Hematopoietic multipotent progenitor cell (in vitro differentiated cells): ENCODE measurements at places on chromosomes 7 and 10.

DNA sequence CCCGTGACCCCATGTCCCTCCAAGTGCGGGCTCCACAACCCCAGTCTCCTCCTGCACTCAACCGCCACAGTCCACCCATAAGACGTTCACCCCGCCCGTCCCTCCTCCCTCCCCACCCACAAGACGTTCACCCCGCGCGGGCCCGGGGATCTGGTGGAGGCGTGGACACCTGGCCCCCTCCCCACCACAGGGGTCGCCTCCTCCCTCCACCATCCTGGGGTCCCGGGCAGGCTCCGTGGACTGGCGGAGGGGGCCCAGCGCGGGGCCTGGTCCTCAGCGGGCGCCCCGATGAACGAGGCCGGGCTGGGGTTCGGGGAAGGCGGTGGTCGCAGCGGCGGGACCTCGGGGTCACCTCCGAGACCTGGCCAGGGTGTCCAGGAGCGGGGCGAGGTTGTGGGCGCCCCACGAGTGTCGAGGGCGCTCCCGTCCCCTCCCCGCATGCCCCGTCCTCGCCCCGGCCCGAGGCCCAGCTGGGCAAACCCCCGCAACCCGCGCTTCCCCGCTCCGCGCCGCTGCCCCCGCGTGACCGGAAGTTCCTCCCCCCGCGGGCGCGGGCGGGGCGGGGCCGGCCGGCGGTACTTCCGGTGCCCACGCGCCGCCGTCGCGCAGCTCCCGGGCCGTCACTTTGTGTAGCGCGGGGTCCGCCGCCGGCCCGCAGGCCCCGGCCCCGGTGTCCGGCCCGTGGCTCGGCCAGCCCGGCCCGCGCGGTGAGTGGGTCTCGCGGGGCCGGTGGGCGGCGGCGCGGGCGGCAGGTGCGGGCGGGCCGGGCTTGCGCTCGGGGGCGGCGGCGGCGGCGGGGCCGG is at the start of gene ZNF316:
Gene ZNF316 (plus strand): TSS at position 578 of the 803 bp plus-strand sequence. CDS start 5,092 bp downstream, outside the sequence.
- DNase-seq = no peak

DNA sequence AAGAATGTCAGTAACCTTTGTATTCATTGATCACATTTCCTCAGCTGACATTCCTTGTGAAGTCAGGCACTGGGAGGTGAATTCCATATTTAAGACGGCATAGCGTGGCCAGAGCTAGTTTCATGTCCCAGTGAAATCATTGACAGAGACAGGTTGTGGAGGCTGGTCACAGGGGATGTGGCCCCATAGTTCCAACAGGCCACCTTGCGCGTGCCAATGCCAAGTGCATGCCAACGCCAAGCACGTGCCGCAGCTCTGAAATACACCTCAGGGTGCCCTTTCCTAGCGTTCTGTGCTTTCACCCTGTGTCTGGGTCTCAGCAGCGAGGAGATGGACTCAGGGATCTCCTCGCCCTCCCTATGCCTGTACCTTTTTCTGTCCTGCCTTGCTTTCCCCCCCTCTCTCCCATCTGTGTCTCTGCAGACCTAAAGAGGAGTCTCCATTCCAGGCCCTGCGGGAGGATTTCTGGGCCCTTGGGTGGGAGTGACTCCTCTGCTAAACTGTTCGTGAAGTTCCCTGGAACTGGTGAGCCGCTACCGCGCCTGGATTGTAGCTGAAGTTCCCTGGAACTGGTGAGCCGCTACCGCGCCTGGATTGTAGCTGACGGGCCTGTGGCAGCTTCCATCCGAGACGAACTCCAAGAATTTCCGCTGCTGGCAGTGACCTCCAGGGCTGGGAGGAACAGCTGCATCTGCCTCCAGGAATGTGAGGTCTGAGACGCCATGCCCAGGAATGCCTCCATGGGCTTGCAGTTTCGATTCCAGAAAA is 19.7 kb downstream of the AQP1 start:
- DNase-seq = no peak

- no peak for DNase-seq
Observed at GRCh38 chr10:118977022-118977599, 52.4 kb upstream of the NANOS1 start.

DNA sequence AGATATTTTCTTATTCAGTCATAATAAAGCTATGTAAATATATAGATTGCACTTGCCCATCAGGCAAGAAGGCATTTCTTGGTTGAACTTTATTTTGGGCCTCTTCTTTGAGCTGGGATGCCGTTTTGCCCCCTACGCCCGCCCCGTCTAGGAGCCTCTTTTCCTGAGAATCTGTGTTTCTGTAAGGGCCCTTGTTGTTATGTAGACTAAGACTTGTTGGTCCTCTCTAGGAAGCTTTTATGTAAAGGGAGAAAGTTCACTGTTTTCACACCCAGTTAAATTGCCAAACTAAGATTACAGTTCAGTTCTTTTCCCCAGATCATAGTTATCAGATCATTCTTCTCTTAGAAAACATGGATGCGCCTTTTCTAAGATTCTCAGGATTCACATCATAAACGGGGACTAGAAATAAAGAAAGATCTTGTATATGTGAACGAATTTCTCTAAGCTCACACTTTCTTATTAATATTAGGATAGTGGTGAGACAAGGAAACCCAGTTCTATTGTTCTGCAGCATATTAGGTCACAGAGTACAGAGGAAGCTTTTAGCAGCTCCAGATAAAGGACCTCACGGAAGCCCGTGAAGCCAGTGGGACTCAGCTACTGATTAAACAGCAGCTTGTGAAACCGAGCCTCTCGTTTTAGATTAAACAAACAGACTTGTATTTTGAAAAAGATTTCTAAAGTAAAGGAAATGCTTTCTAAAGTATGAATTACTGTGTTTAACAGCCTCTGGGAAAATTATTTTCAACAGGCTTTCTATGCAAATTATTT is 3.8 kb downstream of the LMTK2 start:
- no peak for DNase-seq

DNA sequence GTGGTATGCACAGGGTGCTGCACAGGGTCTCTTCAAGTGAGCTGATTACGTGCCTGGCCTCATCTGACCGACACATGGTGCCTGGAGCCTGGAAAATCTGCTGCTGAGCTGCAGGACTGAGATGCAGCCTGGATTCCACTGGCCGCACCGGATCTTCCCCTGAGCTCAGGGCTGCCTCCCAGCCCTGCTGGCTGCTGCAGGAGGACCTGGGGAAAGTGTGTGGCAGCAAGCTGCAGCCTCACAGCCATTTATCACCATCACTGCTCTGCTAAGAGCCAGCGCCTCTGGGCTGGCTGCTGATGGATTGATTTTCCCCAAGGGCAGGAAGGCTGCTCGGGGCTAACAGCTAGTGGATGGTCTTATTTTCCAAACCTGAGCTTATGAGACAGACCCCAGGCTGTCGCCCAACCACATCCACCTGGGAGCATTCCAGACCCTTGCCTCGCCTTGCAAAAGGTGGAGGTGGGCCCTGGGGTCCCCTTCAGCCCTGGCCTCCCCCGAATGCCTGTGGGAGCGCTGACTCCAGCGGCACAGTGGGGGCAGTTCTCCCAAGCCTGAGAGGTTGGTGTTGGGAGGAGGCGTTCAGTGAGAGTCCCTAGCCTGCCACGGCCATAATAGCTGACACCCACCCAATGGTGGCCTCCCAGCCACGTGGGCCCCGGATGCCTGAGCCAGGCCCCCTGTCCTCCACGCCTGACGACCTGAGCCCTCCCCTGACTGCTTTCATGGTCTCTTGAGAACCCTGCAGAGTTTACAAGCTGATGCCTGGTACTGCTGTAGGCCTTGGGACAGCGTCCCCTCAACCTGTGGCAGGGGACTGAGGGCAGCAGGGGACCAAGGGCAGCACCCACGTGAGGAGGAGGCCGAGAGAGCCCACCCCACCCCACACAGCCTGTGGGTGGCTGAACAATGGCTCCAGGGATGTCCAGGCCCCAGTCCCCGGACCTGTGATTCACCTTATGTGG is 38.2 kb downstream of the STK32C start:
- DNase-seq = no peak

DNA sequence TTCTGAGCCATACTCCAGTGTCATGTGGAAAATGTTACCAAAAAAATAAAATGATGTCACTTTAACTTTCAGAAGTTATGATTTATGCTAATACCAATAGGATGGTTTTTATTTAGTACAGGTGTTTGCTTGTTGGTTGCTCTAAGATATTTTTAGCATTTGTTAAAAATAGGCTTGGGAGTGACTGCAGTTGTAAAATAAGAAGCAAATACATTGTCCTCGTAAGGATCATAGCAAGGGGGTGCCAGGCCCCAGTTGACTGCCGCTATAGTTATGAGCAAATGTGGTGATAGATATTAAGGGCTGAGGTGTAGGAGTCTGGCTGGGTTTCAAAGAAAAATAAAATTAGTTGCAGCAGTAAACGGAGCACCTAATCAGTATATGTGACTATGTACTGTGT is 354.4 kb upstream of the BMPER start:
- DNase-seq = no peak

DNA sequence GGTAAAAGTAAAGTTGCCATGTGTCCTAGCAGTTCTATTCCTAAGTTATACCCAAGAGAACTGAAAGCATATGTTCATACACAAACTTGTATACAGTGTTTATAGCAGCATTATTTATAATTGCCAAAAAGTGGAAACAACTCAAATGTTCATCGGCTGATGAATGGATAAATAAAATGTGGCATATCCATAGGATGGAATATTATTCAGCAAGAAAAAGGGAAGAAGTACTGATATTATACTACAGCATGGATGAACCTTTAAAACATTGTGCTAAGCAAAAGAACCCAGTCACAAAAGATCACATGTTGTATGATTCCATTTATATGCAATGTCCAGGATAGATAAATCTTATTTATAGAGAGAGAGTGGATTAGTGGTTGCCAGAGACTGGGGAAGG is 68.9 kb downstream of the NRF1 start:
- DNase-seq = no peak

- peak; percentile 26 for DNase-seq
Observed at GRCh38 chr10:13440185-13441061, 88.4 kb downstream of the BEND7 start.

DNA sequence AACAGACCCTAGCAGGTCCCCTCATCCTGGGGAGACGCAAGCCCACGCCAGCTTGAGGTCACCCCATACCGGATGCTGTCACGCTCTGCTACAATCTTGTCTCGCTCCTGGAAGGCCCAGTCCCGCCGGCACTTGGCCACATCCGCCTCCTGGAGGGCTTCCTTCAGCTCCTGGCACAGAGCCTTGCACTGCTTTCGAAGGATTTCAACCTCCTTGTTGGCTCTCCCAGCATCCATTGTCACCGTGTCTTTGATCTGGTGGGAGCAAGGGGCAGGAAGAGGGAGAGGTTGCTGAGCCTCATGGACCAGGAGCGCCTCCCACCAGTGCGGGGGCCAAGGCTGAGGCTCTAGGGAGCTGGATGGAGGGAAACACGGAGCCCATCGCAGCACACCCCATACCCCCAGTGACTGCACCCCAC is 90.9 kb downstream of the DLG5 start:
- DNase-seq = no peak

- DNase-seq = no peak
Observed at GRCh38 chr10:47379901-47380300, 4.2 kb downstream of the ZNF488 start.

DNA sequence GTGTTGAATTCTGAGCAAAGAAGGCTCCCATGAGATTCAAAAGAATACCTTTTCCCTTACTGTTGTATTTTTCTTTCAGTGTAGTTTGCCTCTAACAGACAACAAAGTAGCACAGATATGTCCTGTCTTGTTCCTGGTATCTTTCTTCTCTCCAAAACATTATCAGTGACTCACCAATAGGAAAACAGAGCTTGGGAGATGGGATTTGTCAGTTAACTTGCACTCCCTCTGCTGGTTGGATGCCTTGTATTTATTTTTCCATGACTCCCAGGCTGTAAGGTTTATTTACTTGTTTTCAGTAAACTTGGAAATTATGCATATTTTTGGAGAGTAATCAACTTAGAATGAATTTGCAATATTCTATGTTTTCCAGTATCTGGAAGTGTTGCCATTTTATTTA is 129.7 kb downstream of the SAMD9 start:
- DNase-seq = no peak

- no peak for DNase-seq
Observed at GRCh38 chr10:58576751-58577436, 64.2 kb downstream of the BICC1 start.

DNA sequence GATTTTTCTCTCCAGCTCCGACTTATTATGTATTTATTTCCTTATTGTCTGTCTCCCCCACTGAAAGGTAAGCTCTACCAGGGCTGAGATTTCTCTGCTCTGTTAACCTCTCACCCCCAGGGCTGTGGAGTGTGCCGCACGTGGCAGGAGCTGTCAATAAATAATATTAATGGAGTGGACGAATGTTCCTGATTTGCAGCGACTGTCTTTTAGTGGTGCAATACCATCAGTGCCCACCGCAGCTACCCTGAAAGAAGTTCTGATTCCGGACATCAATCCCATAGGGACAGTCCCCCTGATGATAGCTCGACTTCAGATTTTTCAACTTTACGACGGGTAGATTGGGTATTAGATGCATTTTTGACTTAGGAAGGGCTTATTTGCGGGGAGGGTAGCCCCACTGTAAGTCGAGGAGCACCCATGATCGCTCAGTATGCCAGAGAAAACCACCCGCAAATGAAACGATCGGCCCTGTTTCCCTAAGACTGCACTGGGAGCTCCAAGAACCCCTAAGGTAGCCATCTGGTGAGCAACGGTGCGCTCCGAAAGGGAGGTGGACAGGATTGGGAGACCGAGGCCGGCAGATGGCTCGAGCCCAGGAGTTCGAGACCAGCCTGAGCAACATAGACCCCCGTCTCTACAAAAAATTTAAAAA is 986 bp upstream of the PPP2R2D start:
- no peak for DNase-seq

GRCh38 chr10:78894089-78894840 is 174.5 kb upstream of the ZMIZ1 start:
- no peak for DNase-seq

- no peak for DNase-seq
Observed at GRCh38 chr10:122224159-122224558, 46.9 kb upstream of the BTBD16 start.

DNA sequence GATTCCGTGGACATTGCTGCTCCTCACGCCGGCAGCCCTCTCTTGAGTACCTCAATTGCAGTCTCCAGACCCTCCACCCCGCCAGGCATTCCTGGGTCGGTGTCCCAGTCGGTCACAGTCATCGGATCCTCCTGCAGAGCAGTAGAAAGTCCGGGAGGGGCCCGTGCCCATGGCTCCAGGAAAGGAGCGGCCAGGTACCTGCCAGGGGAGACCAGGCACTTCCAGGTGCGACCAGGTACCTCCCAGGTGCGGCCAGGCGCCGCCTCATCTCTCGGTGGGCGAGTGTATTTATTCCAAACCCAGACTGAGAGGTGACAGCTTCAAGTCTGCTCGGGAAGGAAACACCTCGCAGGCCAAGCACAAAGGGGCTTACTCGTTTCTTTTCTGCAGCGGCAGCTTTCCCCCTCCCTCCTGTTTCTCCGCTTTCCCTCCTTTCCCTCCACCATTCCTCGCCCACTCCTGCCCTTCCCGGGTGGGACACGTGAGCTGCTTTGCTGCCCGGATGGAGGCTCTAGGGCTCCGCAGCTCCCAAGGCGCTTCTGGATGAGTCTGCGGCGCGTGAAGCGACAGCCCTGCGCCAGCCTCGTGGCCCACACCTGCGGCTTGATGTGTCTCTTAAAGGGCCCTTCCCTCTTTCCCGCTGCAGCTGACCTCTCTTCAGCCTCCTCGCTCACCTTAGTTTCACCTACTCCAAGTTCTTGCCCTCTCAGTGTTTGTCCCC is 39.4 kb upstream of the AGK start:
- no peak for DNase-seq
